CD4-positive, alpha-beta T cell treated with Interleukin-17A for 1 hour (primary cell): ENCODE measurements at places on chromosomes 7 and 10.
A peak's percentile ranks its signal among the peaks of the same experiment; 100 is the strongest.

DNA sequence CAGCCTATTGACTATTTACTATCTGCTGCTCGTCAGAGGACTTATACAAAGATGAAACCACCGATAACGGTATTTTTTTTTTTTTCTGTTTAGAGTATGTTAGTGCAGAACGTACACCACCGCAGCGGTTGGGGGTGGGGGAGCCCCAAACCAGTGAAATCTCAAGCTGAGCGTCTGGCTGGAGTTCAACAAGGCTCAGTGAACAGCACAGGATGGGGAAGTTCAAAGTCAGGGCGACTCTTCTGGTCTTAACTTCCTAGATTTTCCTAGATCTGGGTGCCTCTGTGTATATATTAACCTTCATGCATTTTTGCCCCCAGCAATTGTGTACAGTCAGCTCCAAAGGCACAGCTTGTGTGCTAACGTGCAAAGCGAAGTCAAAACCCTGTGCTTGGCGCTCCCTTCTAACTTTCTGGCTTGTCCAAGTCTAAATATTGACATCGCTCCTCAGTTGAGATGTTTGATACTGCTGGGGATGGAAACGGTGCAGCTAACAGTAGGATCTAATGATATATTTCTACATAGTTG is 1.1 kb downstream of the RHOBTB1 start:
- DNase-seq: no peak

DNA sequence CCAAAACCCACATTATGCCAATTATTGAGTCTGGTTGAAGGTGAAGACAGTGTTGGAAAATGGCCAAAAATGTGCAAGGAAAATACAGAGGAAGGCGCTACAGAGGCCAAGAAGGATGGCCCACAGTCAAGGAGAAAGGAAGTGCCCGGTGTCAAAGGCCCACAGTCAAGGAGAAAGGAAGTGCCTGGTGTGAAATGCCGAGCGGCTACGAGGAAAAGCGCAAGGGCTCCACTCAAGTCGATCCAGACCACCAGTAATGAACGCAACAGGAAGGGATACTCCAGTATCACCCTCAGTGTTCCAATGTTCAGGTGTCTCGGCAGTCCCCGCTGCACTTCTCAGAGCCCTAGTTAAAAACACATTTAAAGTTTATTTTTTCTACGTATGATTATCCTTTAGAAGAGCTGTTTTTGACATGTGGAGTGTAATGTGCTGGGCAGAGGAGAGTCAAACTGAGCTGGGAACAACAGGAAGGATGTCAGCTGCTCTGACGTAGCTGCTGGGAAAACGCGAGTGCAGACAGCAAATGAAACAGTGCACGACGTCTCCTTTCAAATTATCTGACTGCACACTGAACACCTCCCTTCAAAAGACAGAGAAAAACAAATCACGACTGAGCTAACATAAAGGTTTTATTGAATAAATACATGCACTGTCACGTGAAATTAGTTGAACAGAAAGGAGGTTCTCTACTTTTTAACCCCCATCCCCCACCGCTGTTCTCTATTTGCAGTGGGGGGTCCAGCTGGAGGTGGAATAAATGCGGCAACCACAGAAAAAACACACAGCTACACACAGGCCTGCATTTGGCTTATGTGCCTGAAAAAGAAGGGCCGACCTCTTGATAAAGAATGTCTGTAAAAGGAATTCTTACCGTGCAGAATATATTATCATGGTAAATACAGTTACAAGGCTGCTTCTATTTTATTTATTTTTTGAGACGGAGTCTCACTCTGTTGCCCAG is 26.1 kb upstream of the NCAPG2 start:
- DNase-seq: no peak

- no peak for DNase-seq
Measured at GRCh38 chr7:41874201-41874785, 171.4 kb upstream of the INHBA start.

GRCh38 chr10:86888585-86889381 is 68.6 kb downstream of the MMRN2 start:
- peak; percentile 3 for DNase-seq

DNA sequence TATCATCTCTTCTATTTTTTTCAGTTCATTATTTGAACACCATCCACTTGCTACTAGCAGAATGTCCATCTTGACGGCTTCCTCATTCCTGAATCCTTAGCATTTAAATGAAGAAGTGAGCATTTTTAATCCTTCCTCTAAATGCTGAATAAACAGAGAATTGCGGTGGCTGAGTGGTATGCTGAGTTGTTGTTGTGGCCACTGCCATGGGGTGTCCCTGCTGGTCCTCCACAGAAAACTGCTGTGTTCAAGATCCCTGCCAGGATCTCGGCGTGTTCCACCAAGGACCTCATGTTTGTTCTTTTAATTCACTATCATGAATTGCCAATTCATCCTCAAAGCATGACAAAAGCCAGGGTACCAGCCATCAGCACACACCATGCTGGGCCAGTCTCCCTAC is 48.9 kb upstream of the HABP2 start:
- DNase-seq: no peak

GRCh38 chr7:83937930-83938329 is 256.7 kb downstream of the SEMA3A start:
- DNase-seq: no peak

GRCh38 chr7:132485136-132485535 is 91.1 kb downstream of the PLXNA4 start:
- DNase-seq: no peak

DNA sequence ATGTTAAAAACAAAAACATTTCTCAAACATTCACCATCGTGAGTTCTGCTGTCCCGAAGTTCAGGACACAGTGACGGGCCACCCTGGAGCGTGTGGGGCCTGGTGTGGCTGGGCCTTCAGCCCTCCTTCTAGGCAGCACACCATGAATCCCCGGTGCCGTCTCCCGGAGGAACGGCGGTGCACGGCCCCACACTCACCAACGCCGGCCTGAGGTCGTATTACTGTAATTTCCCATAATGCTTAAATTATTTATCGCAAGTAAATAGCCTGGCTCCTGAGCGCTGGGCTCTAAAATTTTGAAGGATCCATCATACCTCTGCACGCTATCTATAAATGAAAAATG is 1.4 kb downstream of the STK32C start:
- DNase-seq: no peak

DNA sequence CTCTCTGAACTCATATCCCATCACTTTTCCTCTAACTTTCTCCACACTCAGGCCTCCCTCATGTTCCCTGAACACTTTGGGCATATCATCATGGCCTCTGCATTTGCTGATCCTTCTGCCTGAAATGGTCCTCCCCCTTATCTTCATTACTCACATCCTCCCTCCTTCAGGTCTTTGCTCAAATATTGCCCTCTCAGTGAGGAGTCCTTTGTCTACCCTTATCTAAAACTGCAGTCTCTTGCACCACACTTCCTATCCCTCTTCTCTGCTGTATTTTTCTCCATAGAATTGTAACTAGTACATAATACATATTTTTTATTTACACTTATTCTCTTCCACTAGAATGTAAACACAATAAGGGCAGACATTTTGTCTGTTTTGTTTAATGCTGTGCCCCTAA is 41.7 kb downstream of the DNAJC1 start:
- no peak for DNase-seq

DNA sequence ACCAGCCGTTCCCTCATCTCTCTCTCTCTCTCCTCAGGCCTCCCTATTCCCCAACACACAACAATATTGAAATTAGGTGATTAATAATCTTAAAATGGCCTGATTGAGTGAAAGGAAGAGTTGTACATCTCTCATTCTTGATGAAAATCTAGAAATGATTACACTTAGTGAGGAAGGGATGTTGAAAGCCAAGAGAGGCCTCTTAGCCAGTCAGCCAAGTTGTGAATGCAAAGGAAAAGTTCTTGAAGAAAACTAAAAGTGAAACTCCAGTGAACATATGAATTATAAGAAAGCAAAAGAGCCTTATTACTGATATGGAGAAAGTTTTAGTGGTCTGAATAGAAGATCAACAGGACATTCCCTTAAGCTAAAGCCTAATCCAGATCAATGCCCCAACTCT is 695.1 kb downstream of the GRID1 start:
- no peak for DNase-seq

- no peak for DNase-seq
Measured at GRCh38 chr10:86251426-86251825, 115.2 kb downstream of the GRID1 start.

DNA sequence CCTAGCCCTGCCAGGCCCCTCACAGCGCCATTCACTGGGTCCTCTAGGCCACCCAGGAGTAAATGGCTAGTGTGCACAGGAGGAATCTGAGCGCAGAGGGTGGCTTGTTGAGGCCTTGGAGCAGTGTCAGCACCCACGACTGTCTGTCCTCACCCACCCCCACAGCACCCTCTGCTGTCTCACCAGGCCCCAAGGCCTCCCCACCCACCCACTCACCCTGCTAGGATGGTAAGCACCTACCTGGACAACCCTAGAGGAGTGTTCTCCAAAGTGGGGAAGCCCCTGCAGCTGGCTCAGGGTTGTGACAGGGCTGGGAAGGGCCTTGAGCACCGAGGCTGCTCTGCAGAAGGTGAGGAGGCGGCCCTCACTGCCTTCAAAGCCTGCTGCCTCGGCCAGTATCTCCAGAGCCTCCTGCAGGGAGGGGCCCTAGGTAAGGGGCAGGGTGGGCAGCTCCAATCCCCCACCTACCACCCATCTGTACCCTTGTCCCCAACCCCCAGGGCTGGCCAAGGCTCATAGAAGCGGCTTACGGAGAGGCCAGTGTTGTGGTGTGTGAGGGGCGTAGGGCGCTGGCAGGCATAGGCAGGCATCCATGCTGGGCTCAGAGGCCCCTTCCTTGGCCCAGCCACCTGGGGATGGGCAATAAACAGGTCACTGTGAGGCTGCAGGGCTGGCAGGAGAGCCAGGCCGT is 2.9 kb downstream of the POLM start:
- no peak for DNase-seq

GRCh38 chr10:93131986-93132385 is 58.3 kb downstream of the CYP26A1 start:
- no peak for DNase-seq

GRCh38 chr10:62457598-62457997 is 83.4 kb downstream of the ZNF365 start:
- DNase-seq: peak; percentile 8

- DNase-seq: no peak
Measured at GRCh38 chr10:130259380-130259779, 123.2 kb downstream of the GLRX3 start.

DNA sequence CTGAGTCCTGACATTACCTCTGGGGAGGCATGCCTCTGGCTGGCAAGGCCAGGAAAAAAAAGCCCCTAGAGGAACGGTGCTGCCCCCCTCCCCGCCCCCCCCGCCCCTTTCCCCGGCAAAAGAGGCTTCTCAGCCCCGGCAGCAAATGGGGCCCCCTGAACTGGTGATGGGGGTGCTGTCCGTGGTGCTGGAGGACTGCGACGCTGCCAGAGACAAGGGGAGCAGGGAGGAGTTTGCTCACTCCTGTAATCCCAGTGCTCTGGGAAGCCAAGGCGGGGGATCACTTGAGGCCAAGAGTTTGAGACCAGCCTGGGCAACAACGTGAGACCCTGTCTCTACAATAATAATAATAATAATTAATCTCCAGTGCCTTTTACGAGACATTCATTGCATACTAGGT is 23.7 kb downstream of the SRRM3 start:
- DNase-seq: no peak

GRCh38 chr10:62806251-62806650 is 1.7 kb downstream of the ADO start:
- no peak for DNase-seq

- DNase-seq: peak; percentile 52
Measured at GRCh38 chr7:28078036-28078901, 102.3 kb downstream of the JAZF1 start.

- peak; percentile 42 for DNase-seq
Measured at GRCh38 chr10:132588301-132589013, 50.9 kb downstream of the INPP5A start.

DNA sequence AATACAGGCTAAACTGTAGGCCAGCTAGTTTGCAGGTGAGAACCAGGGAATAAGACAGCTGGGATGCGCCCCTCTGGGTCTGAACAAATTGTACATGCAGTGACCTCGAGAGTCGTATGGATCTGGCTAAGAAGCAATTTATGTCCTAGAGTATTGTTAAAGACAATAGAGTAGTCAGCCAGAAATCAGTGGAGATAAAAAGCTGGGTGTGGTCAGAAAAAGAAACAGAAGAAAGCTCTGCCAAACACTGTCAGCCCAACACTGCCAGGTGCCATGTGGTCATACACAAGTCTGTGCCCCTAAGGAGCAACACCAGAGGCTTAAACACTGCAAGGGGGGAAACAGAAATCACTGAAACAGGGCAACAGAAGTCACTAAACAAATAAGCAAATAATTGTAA is 62.2 kb downstream of the CNOT4 start:
- DNase-seq: no peak

DNA sequence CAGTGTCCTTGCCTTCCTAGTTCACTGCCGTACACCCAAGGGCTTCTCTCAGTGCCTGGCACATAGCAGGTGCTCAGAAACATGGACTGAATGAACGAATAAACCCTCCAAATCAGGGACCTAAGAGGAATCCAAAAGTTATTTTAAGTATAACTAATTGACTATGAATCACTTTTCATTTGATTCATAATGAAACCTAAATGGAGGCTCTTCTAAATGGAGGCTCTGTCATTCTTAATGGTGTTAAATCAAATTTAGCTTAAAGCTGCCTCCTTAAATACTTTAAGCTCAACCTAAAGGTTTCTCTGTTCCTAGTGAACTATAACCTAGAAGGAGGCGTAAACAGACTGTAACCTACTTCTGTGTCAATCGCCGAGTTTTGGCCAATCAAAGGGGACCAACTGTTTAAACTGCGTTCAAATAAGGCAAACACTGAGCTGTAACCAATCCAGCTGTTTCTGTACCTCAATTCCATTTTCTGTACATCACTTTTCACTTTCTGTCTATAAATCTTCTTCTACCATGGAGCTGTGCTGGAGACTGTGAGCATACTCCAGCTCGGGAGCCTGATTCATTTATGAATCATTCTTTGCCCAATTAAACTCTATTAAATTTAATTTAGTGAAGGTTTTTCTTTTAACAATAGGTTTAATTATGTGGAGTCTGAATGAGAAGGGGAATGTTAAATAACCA is 11.0 kb downstream of the PYROXD2 start:
- peak; percentile 8 for DNase-seq

DNA sequence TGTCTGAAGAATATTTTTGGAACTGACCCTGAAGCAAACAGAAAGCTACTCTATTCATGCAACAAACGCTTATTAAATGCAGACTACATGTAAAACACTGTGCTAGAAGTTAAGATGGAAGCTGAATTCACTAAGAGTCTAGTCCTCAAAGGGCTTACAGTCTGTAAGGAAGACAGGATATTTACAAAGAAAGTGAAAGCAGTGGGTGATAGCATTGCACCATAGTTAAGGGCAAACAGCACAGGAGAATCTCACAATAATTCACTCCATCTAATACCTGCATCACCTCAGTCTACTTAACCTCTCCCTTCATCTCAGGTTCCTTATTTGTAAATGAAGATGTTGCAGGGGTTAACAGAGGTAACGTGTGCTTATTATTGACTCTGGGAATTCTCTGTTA is 360.0 kb upstream of the AOAH start:
- no peak for DNase-seq
